ENCODE measurements at places on chromosomes 11 and 22.

DNA sequence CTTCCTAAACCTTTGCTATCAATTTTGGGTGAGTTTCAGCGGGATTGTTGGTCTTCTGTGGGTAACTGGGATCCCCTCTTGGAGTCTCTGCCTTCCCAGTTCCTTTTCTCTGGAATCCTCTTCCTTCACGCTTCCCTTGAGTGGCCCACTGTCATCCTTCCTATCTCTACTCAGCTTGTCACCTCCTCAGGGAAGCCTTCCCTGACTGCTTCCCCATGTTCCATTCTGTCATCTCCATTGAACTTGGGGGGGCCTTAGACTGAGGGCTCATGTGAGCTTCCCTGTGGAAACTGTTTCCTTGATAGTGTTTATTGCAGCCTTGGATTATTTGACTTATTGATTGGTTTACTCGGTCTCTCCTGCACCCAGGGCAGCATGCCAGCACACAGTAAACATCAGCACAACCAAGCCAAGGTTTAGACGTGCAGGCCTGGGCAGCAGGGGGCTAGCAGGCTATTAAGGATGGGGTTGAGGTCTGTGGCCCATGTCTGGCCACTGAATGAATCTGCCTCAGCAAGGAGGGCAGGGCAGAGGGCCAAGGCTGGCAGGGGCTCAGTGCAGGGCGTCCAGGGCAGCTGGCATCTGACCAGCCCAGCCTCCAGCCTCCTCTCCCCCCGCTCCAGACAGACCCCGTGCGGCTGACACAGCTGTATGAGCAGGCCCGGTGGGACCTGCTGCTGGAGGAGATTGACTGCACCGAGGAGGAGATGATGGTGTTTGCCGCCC, 7.2 kb downstream of the TRPT1 start:
- no peak for DNase-seq

DNA sequence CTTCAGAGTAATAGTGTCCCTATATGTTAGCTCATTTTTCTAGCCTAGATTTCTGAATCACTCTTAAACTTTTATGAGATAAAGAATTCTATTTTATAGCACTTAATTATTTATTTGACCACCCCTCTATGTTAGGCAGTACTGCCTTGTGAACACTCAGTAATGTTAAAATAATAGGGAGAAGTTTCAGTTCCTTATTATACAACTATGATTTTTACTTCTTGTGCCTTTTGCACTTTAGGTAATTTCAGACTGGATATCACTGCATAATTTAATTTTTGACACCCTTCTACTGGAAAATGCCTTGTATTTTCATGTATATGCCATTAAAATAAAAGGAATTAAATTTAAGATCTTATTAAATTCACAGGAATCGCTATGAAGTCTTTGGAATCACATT, 3.1 kb downstream of the BCO2 start:
- no peak for DNase-seq

- no peak for DNase-seq
Measured at GRCh38 chr11:67705264-67705663, 30.8 kb upstream of the ALDH3B2 start.

DNA sequence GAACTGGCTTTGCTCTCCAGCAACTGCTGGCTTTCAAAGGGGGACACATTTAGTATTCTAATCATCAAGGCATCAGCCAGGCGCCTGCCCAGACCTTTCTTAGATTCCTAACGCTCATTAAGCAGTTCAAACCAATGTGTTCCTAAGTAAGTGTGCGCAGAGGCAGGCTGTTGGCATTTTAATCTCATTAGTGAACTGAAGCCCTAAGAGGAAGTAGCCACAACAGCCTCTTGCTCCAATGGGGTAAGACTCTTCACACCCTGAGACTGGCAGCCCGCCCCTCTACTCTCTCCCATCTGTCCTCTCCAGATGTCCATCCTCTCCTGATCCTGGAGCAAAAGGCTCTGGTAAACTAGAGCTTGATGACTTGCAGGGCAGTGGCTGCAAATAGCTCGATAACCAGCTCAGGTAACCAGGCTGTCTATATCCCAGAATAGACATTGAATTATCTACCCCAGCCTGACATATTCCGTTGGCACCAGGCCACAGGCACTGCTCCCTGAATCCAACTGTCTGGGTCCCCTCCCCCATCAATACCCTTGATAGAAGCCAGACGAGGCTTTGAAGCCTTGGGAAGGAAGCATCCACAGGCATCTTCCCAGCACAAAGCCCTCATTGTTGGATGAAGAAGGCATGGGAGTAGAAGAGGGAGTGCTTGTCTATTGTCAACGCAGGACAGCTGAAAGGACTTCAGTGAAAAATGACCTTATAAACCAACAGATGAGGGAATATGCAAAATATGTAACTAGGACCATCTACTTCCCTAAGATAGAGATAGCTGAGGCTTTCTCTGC, 321.1 kb downstream of the TENM4 start:
- DNase-seq = peak; percentile 93

- DNase-seq = no peak
Measured at GRCh38 chr11:117385906-117386305, 58.3 kb downstream of the CEP164 start.

GRCh38 chr11:57357310-57357709, 19.2 kb downstream of the P2RX3 start:
- no peak for DNase-seq

- peak; percentile 34 for DNase-seq
Measured at GRCh38 chr11:494761-495536, 12.1 kb downstream of the RNH1 start.

DNA sequence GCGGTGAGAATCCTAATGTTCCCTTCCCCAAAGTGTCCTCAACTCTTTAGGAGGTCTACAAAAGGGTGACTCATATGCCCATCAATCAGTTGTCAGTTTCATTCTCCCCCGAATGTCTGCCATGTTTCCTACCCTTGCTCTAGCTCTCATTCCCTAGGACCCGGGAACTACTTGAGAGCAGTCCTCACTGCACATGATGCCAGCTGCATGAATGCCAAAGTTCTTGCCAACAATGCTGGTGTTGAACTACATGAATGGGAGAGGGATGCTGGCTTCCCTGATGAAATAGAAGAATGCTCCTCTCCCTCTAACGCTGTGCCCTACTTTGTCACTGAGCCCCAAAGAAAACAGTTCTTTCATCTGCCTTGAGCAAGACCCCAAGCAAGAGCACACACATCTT, 12.5 kb upstream of the FSHB start:
- no peak for DNase-seq

- no peak for DNase-seq
Measured at GRCh38 chr11:132312701-132313111, 942.3 kb downstream of the NTM start.

GRCh38 chr22:19870153-19871022, 15.7 kb upstream of the GNB1L start:
- peak; percentile 41 for DNase-seq

DNA sequence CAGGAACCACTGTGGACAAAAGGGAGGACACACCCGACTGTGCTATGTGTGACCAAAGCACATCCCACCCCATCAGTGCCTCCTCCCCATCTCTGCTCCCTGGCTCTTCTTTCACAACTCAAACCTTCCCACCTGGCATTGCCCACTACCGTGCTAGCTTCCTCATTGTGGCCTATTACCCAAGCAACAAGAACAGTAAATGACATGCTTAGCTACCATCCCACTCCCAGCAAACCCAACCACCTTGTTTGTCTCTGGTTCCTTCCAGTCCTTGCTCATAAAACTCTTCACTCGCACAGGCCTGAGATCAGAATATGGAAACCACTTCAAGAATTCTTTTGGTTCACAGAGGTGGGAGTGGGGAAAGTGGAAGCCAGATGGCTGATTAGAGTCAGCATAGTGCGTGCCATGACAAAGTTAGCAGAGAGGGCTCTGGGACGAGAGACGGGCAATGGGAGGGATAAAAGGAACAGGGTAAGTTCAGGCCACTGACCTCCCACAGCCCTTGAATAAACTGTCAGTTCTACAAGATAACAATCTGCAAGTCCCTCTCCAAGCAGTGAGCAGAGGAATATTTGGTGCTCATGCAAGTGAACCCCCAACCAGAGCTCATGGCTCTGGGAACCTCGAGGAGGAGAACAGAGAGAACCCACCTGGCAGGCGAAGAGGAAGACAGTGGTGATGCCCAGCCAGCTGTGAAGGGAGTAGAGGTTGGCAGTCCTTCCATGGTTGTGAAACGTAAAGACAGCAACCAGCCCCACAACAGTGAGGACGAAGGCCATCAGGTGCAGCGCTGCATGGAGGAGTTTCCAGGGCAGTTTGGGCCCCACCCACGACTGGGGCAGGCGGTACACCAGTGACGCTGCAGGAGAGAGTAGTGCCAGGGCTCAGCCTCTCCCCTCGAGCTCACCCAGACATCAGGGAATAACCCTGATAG, 8.3 kb downstream of the CYB561A3 start:
- DNase-seq = no peak

DNA sequence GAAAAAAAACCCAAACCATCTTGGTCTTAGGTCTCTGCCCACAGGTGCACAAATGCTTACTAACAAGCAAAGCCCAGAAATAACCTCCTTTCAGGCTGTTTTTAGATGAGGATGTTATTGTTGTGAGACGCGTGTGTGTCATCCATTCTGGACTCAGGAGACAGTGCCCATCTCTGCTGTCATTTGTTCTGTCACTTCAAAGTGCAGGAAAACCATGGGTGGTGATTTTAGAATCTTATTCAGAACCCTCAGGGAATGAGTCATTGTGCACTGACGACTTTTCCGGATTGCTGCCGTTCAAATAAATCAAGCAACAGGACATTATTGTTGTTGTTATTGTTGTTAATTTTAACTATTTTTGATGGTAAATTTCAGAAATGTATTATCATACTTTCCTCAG, 110.3 kb downstream of the LRRC32 start:
- DNase-seq = no peak

GRCh38 chr11:23564370-23564769, 704.1 kb upstream of the CCDC179 start:
- DNase-seq = no peak

DNA sequence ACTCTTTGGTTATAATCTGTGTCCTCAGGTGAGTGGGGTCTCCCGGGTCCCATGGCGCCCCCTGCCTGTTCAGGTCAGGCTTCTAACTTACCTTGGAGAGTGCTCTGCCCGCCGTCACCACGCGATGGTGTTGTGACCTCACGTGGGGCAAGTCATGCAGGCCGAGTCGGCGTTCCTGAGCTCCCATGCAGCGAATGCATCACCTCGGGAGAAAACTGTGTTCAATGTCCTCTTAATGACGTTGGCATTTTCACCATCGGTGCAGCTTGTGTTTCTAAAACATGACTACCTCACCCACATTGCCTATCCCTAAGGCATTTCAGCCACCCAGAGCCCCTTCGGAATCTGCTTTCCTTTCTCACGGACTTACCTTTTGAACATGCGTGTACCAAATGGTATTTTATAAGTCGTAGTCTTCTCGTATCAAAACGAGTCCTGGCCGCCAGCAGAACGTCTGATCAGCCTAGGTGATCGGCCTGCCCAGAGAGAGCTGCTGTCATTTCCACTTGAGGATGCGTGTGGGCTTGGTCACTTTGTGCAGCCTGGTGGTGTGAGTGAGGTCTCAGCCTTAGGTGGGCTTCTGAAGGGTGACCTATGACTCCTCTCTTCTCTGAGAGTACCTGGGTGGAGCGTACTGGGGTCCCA, 64.8 kb downstream of the TBC1D22A start:
- DNase-seq = no peak

- peak; percentile 8 for DNase-seq
Measured at GRCh38 chr11:106482917-106483785, 405.7 kb downstream of the AASDHPPT start.

DNA sequence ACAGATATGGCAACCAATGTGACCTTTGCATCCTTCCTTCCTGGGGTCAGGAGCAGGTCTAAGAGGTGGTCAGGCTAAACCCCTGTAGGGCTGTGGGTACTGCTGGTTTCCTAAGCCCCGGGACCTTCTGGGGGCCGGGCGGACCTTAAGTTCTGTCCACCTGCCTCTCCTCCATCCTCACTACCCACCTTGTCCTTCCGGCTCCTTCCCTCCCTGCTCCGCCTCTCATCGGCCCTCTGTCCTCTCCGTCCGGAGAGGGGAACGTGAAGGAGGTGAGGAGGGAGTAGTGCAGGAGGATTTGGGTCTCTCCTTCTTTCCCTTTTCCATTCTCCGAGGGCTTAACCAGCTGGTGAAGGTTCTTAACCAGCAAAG, 28.3 kb upstream of the PARVB start:
- no peak for DNase-seq

- DNase-seq = no peak
Measured at GRCh38 chr11:35009191-35009943, 92.9 kb downstream of the PDHX start.

- DNase-seq = no peak
Measured at GRCh38 chr11:118651820-118652219, 27.6 kb downstream of the TREH start.

GRCh38 chr11:3044004-3044403, 13.2 kb downstream of the CARS1 start:
- no peak for DNase-seq

DNA sequence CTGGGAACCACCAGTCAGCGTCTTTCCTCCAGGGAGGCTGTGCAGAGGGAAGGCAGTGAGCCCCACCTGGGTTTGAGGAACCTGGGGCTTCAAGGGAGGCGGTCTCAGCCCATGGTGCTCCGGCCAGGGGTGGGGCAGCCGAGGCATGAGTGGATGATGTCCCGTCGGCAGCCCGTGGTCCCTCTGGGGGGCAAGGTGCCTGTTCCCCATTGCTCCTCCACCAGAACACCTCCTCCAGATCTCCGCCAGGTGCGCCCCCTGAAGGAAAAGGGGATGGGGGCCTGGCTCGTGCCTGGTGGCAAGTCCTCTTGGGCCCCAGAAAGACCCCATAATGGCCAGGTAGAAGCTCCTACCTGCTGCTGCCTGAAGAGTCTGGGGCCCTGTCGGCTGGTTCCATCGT, 94.1 kb downstream of the KCNQ1 start:
- DNase-seq = peak; percentile 1

DNA sequence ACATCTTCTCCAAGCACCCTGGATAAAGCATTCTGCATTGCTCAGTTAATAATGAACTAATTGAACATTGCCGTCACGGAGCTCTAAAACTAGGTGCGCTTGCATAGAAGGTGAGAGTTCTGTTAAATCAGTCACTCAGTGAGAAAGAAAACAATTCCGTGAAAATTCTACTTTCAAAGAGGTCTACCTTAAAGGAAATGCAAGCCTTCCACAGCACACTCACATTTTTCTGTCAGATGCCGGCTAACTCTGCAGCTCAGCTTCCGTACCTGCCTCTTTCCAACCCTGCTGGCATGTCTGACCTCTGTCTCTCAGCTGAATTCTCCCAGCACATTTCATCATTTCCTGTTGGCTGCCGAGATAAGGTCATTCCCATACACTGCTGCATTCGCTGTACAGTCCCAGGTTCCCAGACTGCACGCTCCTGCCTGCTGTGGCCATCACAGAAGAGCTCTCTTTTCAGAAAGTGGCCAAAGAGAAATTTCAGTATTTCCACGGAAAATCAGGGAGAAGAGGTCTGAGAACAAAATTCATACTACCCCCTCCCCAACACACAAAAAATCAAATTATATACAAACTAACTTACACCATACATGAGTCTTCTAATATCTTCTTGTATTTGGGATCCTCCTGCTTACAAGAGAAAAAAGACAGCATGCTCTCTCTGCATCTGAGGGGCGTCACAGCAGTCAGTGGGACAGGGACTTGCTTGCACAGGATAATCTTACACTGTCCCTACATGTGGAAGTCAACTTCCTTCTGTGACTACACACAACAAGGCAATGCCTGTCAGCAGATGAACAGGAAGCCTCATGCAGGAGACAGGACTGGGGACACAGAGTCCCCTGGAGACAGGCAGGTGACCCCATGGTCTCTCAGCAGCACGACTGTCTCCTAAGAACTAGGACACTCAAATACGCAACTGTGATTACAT, 55.1 kb downstream of the PACSIN2 start:
- peak; percentile 64 for DNase-seq

GRCh38 chr11:208181-208916, 841 bp downstream of the RIC8A start:
- peak; percentile 54 for DNase-seq

All from BE2C (cell line).